ENCODE measurements at places on chromosomes 7 and 10.

DNA sequence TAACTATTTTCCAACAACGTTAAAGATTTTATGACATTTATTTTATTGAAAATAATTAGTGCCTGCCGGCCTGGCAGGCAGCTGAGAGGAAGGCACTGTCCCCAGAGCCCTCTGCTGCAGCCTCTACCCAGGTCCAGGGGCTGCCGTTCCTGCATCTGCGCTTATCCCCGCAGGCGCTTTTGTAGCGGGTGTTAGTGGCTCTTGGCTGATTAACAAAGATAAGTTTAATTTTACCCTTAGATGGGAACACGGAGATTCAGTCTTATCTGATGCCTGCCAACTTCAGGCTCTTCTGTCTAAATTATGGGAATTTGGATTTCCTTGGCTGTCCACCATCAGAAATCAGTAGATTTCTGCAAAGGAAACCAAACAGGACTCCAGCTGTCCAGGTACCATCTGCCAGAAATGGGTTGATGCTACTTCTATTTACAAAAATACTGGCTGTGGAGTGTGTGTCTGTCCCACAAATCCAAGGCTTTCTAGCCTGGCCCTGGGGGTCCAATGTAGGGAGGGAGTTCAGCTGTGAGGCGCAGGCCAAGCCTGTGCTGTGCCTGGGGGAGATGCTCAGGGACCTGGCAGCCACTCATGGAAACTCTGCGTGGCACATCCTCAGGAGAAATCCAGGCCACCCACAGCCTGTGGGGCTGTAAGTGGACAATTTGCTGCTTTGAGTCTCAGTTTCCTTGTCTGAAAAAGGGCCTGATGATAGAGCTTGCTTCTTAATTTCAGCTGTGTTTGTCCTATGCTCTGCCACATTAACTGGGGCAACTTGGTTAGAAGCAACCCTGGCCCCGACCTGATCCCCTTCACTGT is 62.0 kb upstream of the IGFBP3 start:
- DNase-seq: no peak

- peak; percentile 42 for DNase-seq
Observed at GRCh38 chr7:152760854-152761748, 1.5 kb downstream of the ACTR3B start.

DNA sequence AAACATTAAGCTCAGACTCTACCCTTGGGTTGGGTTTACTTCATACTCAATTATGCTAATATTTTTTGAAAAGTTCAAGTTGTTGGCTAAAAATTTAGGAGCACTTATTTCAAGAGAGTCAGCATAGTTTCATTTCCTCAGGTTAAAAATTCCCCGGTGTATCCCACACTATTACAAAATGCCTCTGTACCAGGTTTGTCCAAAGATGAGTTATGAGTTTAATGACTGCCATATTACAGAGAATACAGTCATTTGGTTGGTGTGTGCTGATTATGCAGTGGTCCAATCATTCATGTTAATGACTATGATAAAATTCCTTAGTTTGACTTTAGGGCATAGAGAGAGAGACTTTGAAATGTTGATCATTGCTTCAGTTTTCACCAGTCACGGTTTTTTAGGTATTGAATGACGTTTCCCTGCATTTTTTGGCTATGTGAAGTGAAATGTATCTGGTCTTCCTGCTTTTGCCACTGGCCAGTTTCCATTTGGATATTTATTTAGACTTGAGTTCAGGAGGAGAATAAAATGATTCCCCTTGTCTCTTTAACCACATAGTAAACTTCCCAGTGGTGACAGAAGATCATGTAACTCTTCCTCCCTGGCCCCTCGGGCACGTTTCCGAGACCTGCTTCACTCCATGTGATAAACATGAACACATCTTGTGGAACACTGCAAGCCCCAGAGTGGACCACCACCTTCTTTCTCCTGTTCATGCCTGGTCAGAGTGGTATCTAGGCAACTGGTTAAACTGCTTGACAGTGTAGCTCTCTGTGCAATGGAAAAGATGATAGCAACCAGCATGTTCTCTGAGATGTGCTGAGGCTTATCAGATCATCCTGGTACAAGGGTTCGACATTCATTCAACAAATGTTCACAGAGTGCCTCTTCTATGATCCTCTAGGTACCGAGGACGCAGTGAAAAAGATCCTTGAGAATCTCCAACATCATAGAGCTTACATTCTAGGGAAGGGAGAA is 153.6 kb downstream of the CACNB2 start:
- no peak for DNase-seq

DNA sequence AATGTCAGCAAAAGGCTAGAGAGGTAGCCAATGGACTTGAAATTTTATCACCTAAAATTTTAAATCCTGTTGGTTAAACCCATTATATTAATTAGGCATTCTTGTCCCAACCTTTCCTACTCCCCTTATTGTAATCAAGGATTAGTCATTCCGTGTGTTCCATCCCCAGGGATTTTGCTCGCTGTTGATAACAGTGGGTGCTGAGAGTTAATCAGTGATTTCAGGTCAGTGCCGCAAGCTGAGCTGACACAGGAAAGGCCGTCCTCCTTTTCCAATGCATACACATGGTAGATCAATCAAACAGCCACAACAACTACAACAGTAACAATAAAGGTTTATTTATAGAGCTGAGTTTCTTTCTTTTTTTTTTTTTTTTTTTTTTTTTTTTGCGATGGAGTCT is 271.4 kb downstream of the ACTR3B start:
- DNase-seq: no peak

GRCh38 chr10:86257683-86258082 is 108.9 kb downstream of the GRID1 start:
- DNase-seq: no peak

GRCh38 chr7:43450894-43451293 is 132.0 kb upstream of the STK17A start:
- no peak for DNase-seq

- peak; percentile 23 for DNase-seq
Observed at GRCh38 chr10:35355971-35356724, 19.8 kb downstream of the CCNY start.

- DNase-seq: no peak
Observed at GRCh38 chr7:6619961-6620360, 4.6 kb downstream of the ZNF853 start.

GRCh38 chr7:149147752-149148653 is 750 bp downstream of the ZNF398 start:
- peak; percentile 52 for DNase-seq

GRCh38 chr10:99532687-99533495 is at the start of gene NKX2-3:
TSS of gene NKX2-3 (plus strand) at chr10:99532942. CDS start at chr10:99533132, 190 bp downstream.
- peak; percentile 33 for DNase-seq

- DNase-seq: no peak
Observed at GRCh38 chr10:85623758-85624157, 742.8 kb downstream of the GRID1 start.

DNA sequence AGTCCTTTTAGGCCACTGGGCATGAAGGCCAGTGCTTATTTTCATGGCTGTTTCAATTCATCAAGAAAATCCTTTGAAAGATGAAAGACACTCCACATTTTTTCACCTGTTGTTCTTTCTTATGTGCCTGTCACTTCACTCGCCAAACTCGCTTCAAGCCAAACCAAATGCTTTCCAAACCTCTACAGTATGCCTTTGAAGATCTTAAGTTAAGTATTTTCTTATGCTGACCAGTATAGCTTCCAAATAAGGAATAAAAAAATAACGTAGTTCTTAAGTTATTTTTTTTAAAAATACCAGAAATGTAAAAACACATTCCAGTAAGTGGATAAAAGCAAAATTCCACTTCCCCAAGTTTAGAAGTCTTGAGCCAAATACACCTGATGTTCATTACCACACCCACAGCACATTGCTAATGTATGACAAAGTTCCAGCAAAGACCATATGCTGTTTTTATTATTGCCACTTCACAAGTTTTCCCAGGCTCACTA is 186.1 kb downstream of the MTERF1 start:
- DNase-seq: peak; percentile 68

DNA sequence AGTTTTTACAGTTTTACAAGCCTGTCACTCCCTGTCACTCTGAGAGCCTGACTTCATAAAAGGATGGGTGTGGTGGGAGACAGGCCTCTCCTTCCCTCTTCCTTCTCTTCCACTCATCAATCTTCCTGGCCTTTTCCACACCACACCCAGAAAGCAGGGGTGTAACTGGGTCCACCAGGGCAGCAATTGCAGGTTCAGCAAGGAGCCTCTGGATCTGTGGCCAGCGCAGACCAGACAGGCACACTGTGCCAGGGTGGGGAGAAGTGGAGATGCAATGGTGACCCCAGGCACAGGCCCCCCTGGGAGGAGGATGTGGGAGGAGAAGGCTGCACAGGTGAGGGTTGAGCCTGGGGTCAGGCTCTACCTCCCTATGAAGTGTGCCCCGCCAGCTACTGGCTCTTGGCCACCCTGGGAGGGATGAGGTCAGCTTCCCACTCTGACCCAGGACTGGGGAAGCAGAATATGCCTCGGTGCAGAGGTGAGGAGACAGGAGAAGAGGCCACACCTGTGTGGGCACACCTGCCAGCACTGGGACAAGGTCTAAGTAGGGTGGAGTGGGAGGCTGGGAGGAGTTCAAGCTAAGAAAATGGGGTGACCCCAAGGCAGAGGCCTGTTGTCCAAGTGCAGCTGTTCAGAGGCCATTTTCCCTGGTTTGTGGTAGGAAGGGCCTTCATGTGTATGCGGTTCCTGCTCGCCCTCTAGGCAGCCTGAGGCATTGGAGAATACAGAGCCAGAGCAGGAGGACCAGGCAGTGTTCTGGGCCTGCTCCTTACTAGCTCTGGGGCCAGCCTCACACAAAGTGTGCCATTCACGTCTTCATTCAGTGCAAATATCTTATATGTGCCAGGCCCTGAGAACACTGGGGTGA is 20.2 kb upstream of the TMEM72 start:
- no peak for DNase-seq

DNA sequence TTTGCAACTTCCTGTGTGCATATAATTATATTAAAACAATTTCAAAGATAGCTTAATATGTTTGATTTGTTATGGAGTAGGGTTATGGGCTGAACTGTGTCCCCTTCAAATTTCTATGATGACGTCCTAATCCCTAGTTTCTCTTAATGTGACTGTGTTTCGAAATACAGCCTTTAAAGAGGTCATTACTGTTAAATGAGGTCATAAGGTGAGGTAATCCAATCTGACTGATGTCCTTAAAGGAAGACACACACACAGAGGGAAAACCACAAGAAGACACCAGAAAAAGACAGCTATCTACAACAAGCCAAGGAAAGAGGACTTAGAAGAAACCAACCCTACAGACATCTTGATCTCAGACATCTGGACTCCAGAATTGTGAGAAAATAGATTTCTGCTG is 407.4 kb downstream of the MAGI2 start:
- no peak for DNase-seq

DNA sequence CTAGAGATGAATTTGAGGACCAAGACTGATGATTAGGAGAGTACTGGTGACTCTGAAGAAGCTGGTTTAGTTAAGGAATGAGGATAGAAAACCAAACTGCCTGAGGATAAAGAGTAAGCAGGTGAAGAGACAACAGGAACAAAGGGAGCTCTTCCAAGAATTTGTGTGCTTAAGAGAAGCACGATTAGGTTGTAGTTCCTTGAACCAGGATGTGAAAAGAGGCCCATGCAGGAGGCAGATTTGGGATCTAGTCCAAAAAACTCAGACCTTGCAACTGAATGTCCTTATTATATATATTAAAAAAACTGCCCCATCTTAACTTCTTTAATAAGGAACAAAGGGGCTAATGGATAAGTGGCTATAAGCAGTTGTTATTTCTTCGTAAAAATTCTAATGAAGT is 150.4 kb downstream of the SKAP2 start:
- DNase-seq: no peak

- no peak for DNase-seq
Observed at GRCh38 chr7:159012353-159013069, 132.2 kb downstream of the VIPR2 start.

- DNase-seq: no peak
Observed at GRCh38 chr10:131833013-131833412, 67.8 kb upstream of the PPP2R2D start.

- peak; percentile 29 for DNase-seq
Observed at GRCh38 chr10:50322077-50322476, 70.8 kb upstream of the ASAH2 start.

DNA sequence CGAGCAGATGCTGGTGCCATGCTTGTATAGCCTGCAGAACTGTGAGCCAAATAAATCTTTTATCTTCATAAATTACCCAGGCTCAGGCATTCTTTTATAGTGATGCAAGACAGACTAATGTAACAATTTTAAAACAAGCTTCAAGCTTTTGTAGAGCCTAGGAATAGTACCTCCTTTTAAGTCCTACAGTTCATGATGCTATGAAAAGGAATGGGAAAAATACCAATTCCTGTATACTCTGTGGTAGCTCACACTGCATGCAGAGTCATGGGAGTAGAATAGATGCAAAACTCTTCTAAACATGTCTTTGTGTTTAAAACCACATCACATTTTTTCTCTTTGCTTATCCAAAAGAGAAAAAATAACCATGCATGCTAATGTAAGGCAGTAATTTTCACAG is 66.6 kb upstream of the WNT16 start:
- peak; percentile 39 for DNase-seq

- DNase-seq: no peak
Observed at GRCh38 chr7:151176401-151176800, 8.9 kb upstream of the GBX1 start.

GRCh38 chr10:123354521-123354920 is 200.3 kb downstream of the BUB3 start:
- DNase-seq: no peak

- no peak for DNase-seq
Observed at GRCh38 chr10:11261687-11262493, 244.2 kb downstream of the CELF2 start.

DNA sequence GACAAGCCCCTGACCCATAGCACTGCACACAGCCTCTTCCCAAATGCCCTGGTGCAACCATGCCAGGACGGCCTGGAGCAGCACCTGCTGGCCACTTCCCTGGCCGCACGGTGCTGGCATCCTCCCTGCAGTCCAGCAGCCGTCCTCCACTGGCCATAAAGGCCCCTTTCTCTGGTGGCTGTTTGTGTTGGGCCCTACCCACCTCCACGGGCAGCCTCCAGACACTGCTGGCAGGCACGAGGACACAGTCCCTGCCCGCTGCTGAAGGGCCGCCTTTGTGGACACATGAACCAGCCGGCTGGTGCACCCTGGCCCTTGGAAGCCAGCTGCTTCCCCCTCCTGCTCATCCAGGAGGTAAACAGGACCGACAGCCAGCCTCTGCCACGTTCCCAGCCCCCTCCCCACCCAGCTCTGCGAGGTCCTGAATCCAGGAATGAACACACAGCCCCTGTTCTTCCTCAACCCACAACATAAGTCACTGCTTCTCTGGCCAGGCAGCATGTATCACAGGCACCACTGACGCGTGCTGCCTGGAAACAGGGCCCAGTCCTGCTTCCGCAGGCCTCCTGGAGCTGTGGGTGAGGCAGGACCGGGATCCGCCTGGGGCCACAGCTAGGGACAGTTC is 43.8 kb downstream of the SPOCK2 start:
- DNase-seq: no peak

All from fibroblast of skin of scalp (primary cell).